GM13976 (cell line): ENCODE measurements at places on chromosomes 11 and 22.

GRCh38 chr11:114150671-114151070, 91.2 kb downstream of the ZBTB16 start:
- DNase-seq = no peak

- no peak for DNase-seq
Observed at GRCh38 chr11:84865791-84866535, 761.2 kb downstream of the DLG2 start.

- DNase-seq = no peak
Observed at GRCh38 chr11:34345991-34346480, 11.8 kb downstream of the ABTB2 start.

DNA sequence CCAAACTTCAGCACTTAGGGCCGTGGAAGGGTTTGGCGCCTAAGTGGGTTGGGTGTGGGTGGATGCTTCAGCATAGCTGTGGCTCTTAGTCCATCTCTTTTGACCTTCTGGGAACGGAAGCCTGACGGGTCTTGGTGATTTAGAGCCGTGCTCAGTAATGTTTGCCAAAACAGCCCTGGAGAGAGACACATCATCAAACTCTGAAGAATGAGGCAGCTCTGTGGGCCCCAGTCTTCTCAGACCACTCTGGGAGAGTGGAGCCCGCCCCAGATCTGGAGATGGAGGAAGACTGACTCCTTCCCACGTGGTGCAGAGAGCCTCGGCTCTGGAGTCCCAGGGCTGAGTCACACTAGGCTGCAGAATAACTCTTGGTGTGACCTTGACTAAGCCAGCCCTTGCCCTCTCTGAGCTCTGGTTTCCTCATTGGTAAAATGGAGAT, 168.9 kb downstream of the C11orf91 start:
- DNase-seq = no peak
